ENCODE measurements at places on chromosomes 5 and 9. TPM values are rescaled to one million over a fixed set of nuclear protein-coding genes. Genes with fewer than 3 reads are reported as not detected.
A peak's percentile ranks its signal among the peaks of the same experiment; 100 is the strongest.

GRCh38 chr5:122668552-122668951 is 106.3 kb upstream of the SNX2 start:
- no peak for DNase-seq

DNA sequence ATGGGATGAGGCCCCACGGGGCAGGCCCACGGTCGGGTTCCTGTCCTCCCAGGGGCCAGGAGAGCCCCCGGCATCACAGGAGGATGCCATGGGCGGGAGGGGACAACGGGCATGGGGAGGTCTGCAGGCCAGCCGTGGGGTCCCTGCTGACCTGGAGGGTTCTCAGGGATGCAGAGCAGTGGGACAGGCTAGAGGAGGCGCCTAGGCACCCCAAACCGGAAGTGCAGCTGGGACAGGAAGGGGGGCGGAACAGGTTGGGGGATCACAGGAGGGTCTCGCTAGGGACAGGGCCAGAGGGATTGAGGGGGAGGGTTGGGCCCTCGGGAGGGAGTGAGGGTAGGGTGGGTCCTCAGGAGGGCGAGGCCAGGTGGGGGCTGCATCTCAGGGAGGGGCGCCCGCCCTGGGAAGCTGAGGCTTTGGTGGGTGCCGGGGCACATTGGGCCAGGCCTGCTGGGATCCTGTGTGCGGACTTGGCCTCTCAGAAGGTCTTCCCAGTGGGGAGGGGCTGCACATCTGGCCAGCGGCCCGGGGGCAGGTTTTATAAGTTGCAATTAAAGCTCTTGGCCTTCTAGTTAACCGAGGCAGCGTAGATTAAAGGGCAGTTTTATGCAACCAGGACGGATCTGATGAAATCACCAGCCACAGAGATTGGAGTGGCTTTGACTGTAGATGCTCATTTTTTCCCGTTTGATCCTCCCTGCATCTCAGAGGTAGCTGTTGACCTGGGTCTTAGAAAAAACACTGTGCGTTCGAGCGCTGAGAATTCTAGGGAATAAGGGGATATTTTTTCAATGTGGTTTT is 20.1 kb downstream of the NKD2 start:
- DNase-seq = no peak

GRCh38 chr9:133505901-133506652 is 18.7 kb downstream of the MYMK start:
- DNase-seq = peak; percentile 37

DNA sequence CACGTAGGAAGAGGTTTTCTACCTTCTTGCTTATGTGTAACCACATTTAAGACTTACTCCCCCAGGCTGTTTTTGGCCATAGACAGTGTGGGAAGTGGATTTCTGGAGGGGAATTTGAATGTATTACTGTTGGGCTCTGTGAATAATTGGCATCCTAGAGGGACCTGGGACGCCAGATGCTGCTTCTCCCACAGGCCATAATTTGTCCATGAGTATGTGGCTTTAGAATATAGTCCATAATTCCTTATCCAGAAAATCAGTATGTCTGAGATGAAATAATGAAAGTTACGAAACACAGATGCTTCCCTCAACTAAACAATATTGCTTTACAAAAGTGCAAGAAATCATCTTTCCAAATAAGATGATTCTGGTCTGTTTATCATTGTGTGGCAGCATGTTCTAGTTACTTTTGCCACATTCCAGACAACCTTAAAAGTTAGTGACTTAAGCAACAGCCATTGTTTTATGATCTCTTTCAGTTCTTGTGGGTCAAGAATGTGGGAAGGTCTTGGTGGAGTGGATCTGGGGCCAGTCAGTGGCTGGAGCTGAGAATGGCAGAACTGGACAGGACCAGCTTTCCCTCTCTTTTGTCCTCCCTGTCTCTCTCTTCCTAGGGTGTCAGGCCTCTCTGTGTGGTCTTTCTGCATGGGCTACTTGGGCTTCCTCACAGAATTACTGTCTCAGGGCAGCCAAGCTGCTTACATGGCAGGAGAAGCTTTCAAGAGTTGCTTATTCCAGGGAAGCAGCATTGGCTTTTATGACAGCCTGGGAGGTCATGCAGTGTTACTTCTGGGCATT is 79.4 kb downstream of the FBXL7 start:
- DNase-seq = no peak

- DNase-seq = no peak
Observed at GRCh38 chr9:94894094-94894699, 167.7 kb downstream of the AOPEP start.

GRCh38 chr5:40540301-40540700 is 139.4 kb upstream of the PTGER4 start:
- no peak for DNase-seq

- peak; percentile 23 for DNase-seq
Observed at GRCh38 chr5:59525957-59526356, 367.6 kb downstream of the PDE4D start.

- peak; percentile 70 for DNase-seq
Observed at GRCh38 chr9:84139296-84140070, 158.9 kb downstream of the RMI1 start.

Gene PCDHB14
- 1.5 TPM for total RNA-seq

Gene ITK
- total RNA-seq = not detected

Gene TRMT10B
- 4.1 TPM for total RNA-seq

Gene MARCOL
- total RNA-seq = not detected

Gene TAS2R1
- not detected for total RNA-seq
